ENCODE measurements at places on chromosomes 3 and 15.

- no peak for DNase-seq
These were observed 34.9 kb downstream of the SNAPC5 start for GRCh38 chr15:66462627-66463026.

- no peak for DNase-seq
These were observed 30.0 kb upstream of the CMTM8 start for GRCh38 chr3:32208447-32208846.

DNA sequence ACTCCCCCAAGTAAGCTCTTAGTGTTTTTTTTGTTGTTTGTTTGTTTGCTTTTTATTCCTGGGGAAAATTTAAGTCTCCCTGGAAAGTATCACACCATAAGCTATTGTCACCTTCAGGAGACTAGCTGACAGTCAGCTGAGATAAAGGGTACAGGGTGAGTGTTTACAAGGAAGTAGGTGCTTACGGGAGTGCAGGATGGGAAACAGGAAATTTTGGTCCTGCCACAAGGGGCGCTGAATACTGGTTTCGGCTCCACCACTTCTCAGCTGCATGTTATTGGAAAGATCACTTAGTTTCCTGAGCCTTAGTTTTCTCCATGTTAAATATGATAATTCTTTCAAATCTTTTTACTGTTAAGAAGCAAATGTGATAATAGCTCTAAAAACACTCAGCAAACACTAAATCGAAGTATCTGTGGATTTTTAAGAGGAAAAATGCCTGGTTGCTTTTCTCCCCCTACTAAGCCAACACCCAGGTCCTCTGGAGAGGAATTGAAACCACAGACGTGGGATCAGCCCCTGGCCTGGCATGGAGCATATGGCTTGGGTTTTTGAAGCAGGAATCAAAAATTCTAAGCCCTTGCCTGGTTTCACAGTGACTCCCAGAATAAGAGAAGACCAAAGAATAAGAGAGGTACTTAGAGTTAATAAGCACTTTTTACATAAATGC, 90.7 kb downstream of the SCN11A start:
- peak; percentile 67 for DNase-seq

GRCh38 chr3:172185907-172186306, 146.5 kb downstream of the FNDC3B start:
- no peak for DNase-seq

- DNase-seq, result no peak
These were observed 46.0 kb downstream of the RBM15B start for GRCh38 chr3:51436998-51437639.

Data from AG08396 (cell line).